ENCODE measurements at places on chromosomes 5 and 9. TPM values are rescaled to one million over a fixed set of nuclear protein-coding genes. Genes with fewer than 3 reads are reported as not detected.

NDUFS6 gene
- total RNA-seq: 112 TPM

ATP6V1G1 gene
- 128 TPM for total RNA-seq

BTNL3 gene
- not detected for total RNA-seq

IFNA13 gene
- not detected for total RNA-seq

MARCHF11 gene
- not detected for total RNA-seq

FCN2 gene
- total RNA-seq: not detected

DCTN3 gene
- total RNA-seq: 112 TPM

OBP2B gene
- not detected for total RNA-seq

ARL14EPL gene
- 0.43 TPM for total RNA-seq

SPINK6 gene
- total RNA-seq: 0.45 TPM

FOXD4L6 gene
- total RNA-seq: not detected

CDC20B gene
- total RNA-seq: 0.07 TPM

SOWAHA gene
- 0.10 TPM for total RNA-seq

PCDHA13 gene
- total RNA-seq: 0.06 TPM

FOXD4L4 gene
- total RNA-seq: 0.07 TPM

GARIN3 gene
- not detected for total RNA-seq

UGT3A2 gene
- total RNA-seq: not detected

RASGRF2 gene
- total RNA-seq: 1.2 TPM

CCDC112 gene
- 6.5 TPM for total RNA-seq

STKLD1 gene
- 1.2 TPM for total RNA-seq

SPOUT1 gene
- total RNA-seq: 46.4 TPM

GFPT2 gene
- 53.9 TPM for total RNA-seq

IFNA2 gene
- not detected for total RNA-seq

JAKMIP2 gene
- not detected for total RNA-seq

PCDHB7 gene
- total RNA-seq: not detected

TMEM8B gene
- total RNA-seq: 2.8 TPM

IFNE gene
- 1.1 TPM for total RNA-seq

ARID3C gene
- 0.21 TPM for total RNA-seq

GRM6 gene
- not detected for total RNA-seq

GABRP gene
- not detected for total RNA-seq

IRX1 gene
- total RNA-seq: not detected
